ENCODE measurements at places on chromosomes 5 and 9.

GRCh38 chr5:169583424-169584220 lies at the start of gene SPDL1:
TSS of gene SPDL1 (plus strand) at chr5:169583773. CDS start at chr5:169588417, 4,644 bp downstream.
- DNase-seq: peak; percentile 21

- DNase-seq: no peak
Measured at GRCh38 chr9:108049671-108050494, 560.3 kb upstream of the KLF4 start.

GRCh38 chr5:38202741-38203140 lies 55.6 kb upstream of the EGFLAM start:
- no peak for DNase-seq

DNA sequence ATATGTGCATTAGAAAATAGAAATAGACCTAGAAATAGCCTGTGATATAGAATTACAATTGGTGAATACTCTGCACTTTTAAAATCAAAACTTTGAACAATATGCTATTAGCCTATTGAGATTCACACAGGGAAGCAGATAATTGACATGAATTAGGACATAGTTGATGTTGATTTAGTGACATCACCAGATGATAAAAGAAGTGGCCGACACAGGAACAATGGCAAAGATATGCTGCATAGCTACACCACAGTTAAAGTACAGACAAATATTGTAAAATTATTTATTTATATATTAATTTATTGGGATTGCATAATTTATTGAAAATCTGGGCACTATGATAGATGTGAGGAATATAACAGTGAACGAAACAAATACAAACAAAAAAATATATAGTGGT lies 261.5 kb upstream of the CCNH start:
- no peak for DNase-seq

DNA sequence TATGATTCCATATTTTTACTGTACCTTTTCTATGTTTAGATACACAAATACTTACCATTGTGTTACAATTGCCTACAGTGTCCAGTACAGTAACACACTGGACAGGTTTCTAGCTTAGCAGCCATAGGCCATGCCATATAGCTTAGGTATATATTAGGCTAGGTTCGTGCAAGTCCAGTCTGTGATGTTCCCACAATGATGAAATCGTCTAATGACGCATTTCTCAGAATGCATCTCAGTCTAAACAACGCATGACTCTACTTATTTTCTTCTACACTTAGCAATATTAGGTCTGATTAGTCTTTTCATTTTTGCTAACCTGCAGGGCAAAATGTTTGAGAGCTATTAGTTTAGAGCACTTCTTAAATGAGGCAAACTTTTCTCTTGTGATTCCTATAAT lies 22.7 kb downstream of the OR2S2 start:
- no peak for DNase-seq

DNA sequence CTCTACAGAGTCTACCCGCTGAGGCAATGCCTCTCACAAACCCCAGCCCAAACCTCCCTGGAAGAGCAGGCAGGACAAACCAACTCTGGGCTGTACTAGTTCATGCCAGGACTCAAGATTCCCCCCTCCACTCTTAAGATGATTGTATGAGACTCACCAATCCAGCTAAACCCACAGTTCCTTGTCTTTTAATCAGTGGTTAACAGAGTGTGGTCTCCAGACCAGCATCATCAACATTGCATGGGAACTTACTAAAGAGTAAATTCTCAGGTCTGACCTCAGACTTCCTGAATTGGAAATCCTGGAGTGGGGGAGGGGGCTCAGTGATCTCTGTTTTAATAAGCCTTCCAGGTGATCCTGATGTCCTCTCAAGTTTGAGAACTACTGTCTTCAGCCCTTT lies 240.9 kb downstream of the GAS1 start:
- no peak for DNase-seq

- DNase-seq: no peak
Measured at GRCh38 chr5:136619556-136619955, 254.2 kb upstream of the TRPC7 start.

GRCh38 chr5:59893429-59894227 lies at the start of gene PDE4D:
TSS of gene PDE4D (minus strand) at chr5:59893726.
- peak; percentile 44 for DNase-seq

GRCh38 chr5:72125941-72126620 lies 18.8 kb downstream of the MAP1B start:
- DNase-seq: no peak

GRCh38 chr9:70616228-70616990 lies 202.0 kb upstream of the KLF9 start:
- no peak for DNase-seq

- DNase-seq: no peak
Measured at GRCh38 chr9:84059936-84060335, 79.3 kb downstream of the RMI1 start.

- DNase-seq: no peak
Measured at GRCh38 chr5:177537389-177538361, 16.7 kb downstream of the FAM193B start.

DNA sequence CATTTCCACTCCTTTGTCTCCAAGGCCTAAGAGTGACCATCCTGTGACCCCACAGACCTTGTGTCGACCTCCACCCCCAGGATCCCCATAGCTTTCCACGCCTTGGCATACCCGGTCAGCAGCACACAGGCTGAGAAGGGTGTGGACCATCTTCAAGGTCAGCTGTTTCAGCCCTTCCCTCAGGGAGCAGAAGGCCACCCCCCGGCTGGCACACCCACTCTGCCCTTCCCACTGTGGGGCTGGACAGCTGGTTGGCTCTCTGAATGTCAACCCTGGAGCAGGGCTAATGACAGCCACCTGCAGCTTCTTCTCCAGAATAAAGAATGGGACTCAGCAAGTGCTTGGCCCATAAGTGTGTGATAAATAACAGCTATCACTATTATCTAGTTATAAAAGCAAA lies 93.1 kb downstream of the OLFM1 start:
- DNase-seq: no peak

- no peak for DNase-seq
Measured at GRCh38 chr9:7967851-7968250, 168.3 kb upstream of the DMAC1 start.

GRCh38 chr5:146732962-146733361 lies 145.6 kb downstream of the PPP2R2B start:
- DNase-seq: no peak

GRCh38 chr5:7904170-7904569 lies 35.2 kb downstream of the MTRR start:
- DNase-seq: no peak

DNA sequence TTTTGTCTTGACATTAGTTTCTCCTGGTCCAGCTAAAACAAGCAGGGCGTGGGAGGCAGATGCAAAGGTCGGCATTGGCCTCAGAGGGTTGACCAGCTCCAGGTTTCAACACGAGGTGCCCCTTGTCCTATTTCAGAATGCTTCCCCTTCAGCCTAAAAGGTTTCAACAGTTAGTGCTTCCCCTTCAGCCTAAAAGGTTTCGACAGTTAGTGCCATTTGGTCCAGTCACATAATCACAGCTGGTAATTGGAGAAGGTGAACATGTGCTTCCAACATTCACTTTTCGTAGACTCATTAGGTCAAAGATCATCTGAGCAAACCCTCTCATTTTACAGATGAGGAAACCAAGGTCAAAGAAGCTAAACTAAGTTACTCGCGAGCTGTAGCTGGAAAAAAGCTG lies 270.3 kb upstream of the MAP3K1 start:
- DNase-seq: no peak

GRCh38 chr9:97293207-97293721 lies 14.2 kb upstream of the CCDC180 start:
- DNase-seq: no peak

- DNase-seq: no peak
Measured at GRCh38 chr9:69549310-69550202, 122.6 kb downstream of the APBA1 start.

GRCh38 chr5:57362951-57363350 lies 119.7 kb downstream of the ACTBL2 start:
- DNase-seq: no peak

DNA sequence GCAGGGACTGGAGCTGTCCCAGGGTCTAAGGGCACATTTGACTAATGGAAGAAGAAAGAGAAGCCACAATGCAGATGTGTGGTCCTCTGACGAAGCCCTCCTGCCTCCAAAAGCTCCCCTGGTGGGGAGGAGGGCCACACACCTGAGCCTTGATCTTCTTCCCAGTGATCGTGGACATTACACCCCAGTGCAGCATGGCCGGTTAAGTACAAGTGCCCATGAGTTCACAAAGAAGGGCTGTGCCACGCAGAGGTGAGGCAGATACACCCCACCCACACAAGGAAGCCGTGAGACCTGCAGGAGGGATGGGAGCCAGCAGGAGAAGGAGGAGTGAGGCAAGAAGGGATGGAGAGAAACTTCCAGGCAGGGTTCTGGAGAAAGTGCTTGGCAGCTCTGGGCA lies 199.0 kb upstream of the MVB12B start:
- DNase-seq: no peak

GRCh38 chr5:17255471-17256021 lies 38.1 kb downstream of the BASP1 start:
- no peak for DNase-seq

DNA sequence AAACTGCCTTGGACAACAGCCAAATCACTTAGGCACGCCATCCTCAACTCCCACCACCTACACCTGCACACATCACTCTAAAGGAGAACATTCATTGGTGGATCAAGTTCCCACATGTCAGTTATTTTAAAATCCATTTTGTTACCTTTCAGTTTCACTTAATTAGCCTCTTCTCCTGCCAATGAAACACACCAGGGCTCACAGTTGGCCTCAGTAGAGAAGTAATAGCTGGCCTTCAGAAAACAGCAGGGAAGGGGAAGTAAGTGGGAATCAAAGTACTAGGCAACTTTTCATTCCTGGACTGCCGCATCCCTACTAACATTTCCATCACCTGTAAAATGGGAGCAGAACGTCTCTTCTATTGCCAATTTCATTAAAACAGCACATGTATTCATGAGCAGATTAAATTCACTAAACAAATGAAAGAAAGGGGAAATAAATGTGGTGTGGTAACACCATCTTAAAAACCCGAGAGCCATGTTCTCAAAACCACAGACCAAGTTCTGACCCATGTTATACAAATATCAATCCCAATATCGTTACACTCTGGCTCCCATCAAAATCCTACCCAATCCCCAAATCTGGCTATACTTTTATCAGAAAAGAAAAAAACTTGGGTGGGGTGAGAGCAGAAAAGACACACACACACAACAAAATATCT lies 1.7 kb downstream of the SIL1 start:
- DNase-seq: no peak

- DNase-seq: no peak
Measured at GRCh38 chr9:119273984-119274665, 95.1 kb downstream of the BRINP1 start.

GRCh38 chr5:128799945-128800344 lies 165.3 kb upstream of the SLC27A6 start:
- DNase-seq: no peak

- no peak for DNase-seq
Measured at GRCh38 chr9:94173632-94174031, 85.5 kb upstream of the ZNF169 start.

GRCh38 chr9:2248768-2249265 lies 233.7 kb downstream of the SMARCA2 start:
- DNase-seq: no peak

- DNase-seq: no peak
Measured at GRCh38 chr5:169933616-169934015, 46.7 kb downstream of the INSYN2B start.

- no peak for DNase-seq
Measured at GRCh38 chr5:32802764-32803163, 91.6 kb downstream of the NPR3 start.

DNA sequence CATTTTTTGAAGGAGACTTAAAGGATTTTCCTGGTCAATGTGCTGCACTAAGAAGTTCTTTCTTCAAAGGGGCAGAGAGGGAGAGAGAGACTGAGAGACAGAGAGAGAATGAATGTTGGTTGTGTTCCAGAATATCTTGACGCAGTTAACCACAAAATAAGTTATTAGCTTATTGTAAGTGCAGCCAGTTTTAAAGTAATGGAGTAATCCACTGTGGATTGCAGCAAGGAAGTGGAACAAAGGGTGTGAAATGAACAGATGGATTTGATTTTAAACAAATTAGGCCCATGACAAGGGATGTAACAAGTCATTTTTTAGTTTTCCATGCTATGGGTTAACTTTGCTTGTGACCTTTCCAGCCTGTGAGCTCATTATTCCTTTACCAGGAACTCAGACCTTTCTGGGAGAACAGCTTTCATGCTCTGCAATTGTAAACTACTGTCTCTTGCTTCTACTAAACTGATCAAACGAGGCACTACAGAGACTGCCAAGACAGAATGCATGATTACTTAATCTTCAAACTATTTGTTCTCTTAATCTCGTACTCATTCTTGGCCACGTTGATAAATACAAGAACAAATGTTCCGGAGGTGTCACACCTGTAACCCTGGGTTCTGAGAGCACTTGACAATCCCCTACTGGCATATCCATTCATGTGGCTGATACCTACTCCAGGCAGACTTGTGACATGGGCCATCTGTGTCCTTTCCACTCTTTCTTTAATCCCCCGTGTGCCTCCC lies 131.1 kb downstream of the TLE1 start:
- no peak for DNase-seq

GRCh38 chr5:4128994-4129393 lies 533.4 kb downstream of the IRX1 start:
- DNase-seq: no peak

- DNase-seq: no peak
Measured at GRCh38 chr5:73654171-73654811, 28.3 kb downstream of the ARHGEF28 start.

GRCh38 chr9:94100152-94100879 lies 16.1 kb downstream of the PTPDC1 start:
- DNase-seq: no peak

GRCh38 chr5:40757400-40757799 lies 1.6 kb upstream of the TTC33 start:
- DNase-seq: no peak

- no peak for DNase-seq
Measured at GRCh38 chr5:52491071-52491787, 296.5 kb upstream of the ITGA1 start.

- no peak for DNase-seq
Measured at GRCh38 chr5:488241-488640, 36.0 kb downstream of the SLC9A3 start.

GRCh38 chr9:32385152-32385884 lies 875 bp downstream of the ACO1 start:
- no peak for DNase-seq

- DNase-seq: no peak
Measured at GRCh38 chr9:131714161-131714646, 25.7 kb downstream of the RAPGEF1 start.
